Peyer's patch (tissue), 4 donors: ENCODE measurements at places on chromosomes 6 and 20. TPM values are rescaled to one million over a fixed set of nuclear protein-coding genes. Genes with fewer than 3 reads are reported as not detected.

GRCh38 chr6:78570044-78570443 lies 297.3 kb upstream of the IRAK1BP1 start:
- no peak for DNase-seq

DNA sequence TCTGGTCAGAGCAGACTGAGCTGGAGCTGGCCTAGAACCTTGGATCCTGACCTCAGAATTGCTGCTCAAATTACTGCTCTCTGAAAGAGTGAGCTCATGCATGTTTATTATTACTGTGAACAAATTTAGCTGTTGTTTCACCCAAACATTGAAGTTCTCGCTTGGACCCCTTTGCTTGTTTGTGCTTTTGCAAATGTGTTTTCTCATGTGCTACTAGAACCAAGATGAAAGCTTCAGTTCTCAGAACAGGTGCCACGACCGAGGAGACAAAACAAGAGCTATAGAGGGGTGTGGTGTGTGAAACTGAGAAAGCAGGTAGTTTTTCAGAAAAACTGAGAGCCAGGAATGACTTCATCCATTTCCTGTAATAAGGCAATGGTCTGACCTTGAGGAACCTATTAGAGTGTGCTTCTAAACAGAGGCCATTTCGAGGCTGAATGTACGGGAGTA lies 50.0 kb upstream of the ESR1 start:
- DNase-seq: no peak

MDFI gene
- 0.94 TPM for total RNA-seq

GATA5 gene
- total RNA-seq: 33.8 TPM

APOBEC2 gene
- not detected for total RNA-seq

GRCh38 chr20:1382670-1383069 lies 10.2 kb downstream of the FKBP1A start:
- DNase-seq: no peak

GRCh38 chr6:6916598-6916997 lies 191.2 kb upstream of the RREB1 start:
- no peak for DNase-seq

HLA-DPB1 gene
- total RNA-seq: 15.4 TPM

KIF25 gene
- not detected for total RNA-seq

DNA sequence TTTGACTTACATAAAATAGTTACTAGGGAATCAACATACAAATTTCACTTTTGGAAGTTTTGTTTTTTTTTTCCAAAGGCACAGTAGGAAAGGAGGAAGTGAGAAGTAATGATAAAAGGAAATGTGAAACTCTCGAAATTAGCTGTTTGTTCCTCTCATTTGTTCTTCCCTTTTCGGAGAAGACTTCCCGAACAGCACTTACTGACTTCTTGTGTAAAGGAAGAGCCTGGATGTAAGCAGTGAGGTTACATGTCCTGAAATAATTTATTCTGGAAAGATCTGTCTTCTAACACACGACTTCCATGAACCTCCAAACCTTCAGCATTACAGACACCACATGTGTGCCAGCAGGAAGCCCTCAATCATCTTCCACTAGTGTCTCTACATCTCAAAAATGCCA lies 59.1 kb downstream of the KIF16B start:
- DNase-seq: no peak

- DNase-seq: no peak
Observed at GRCh38 chr6:125270380-125270779, 31.4 kb downstream of the HDDC2 start.

SYS1 gene
- total RNA-seq: 50.8 TPM

SLPI gene
- total RNA-seq: 12.8 TPM

DNA sequence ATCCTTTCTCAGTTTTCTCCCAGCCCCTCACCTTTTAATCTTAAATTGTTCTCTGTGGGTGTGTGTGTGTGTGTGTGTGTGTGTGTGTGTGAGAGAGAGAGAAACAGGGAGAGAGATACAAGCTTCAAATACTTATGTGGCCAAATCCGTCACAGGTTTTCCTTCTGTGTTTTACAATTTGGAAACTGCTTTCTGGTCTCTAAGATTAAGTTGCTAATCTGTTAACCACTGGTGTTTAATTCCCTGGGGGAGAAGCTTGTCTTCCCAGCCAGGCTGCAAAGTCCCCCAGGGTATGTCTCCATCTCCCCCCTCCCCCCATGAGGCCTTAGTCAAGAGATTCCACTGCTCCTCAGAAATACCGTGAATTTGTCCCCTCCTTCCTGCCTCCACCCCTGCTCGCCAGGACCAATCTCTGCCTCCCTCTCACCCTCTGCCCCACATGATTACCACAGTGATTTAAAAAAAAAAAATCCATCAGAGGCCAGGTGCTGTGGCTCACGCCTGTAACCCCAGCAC lies 49.0 kb downstream of the RIPOR3 start:
- DNase-seq: no peak

IRAK1BP1 gene
- total RNA-seq: 3.6 TPM

ATAT1 gene
- total RNA-seq: 25.2 TPM

GRCh38 chr6:70694371-70694770 lies 26.7 kb downstream of the SMAP1 start:
- DNase-seq: no peak

HELZ2 gene
- 32.2 TPM for total RNA-seq

NXT1 gene
- total RNA-seq: 6.3 TPM

- DNase-seq: no peak
Observed at GRCh38 chr6:36154286-36154685, 24.0 kb downstream of the MAPK13 start.

NFATC2 gene
- total RNA-seq: 38.0 TPM

GRCh38 chr20:13447385-13448180 lies 191.1 kb downstream of the TASP1 start:
- no peak for DNase-seq

DNA sequence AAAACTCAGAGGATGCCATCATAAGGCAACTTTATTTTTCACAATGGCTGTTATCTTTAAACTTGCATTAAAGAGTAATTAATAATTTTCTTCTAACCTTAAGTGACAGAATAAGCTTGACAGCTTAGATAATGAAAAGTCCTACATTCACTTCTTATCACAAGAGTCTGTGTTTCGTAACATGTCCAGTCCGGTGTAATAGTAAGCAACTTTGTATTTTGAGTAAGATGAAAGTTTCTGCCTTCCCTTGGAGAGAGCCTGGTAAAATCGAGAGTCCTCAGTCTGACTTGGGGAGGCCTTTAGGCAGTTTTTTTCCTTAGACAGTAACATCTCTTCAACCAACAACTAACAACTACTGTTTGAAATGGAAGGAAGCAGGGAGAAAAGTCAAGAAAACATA lies 195.6 kb downstream of the GRM1 start:
- no peak for DNase-seq

DNA sequence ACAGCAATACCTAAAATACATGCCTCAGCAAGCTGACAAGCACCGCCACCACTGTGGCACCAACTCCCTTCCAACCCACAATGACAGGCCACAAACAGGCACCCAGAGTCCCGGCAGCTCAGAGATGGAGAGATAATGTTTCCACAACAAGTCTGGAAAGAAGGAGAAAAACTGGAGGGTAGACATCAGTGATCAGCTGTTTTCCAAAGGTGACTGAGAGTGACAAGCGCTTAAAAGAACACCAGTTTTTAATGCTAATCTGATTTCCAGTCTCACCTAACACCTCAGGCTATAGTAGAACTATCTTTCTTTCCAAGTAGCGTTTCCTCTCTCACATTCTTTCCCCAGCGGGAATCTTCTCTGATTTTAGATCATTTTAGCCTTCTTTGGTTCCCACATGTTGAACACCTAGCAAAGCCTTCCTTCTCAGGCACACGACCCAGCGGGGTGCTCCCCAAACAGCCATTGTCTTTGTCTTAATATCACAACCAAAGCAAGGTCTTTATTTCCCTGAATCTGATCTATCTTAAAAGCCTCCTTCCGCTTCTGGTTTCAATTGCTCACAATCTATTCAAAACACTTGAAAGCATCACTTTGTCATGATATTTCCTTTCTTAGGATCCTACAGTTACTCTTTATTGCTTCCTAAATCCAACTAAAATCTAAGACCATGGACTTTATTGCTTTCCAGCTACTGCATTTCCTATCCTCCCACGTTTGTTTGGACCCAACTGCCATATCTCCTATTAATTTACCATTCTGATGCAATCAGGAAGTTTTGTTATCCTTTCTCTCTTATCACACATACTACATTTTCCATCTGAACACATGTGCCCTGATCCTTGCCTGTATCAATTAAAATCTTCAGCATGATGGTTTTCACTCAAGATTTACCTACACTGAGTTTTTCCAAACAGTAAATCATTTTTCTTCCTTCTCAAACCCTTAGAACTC lies 282.7 kb downstream of the ADGB start:
- DNase-seq: no peak

EDN3 gene
- total RNA-seq: 73.5 TPM
